Left renal cortex interstitium (tissue), 4 donors: ENCODE measurements at places on chromosomes 4 and X.

- DNase-seq: no peak
Observed at GRCh38 chrX:53682885-53683555, 3.5 kb downstream of the HUWE1 start.

DNA sequence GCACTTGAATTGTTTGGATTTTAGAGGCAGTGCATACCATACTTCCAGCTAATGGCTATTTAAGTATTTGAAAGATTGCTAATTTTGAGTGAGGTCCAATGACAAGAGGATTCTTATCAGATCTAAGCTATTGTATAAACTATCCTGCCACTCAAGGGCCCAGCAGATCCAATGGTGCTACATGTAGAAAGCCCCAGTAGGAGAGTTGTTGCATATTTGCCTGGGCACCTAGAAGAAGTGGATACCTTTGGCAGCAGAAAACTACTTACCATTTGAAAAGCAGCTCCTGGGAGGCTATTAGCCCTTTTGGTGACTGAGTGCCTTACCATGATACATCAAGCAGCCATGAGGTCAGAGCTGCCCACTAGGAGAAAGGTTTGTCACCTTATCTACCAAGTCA lies 447.3 kb downstream of the C4orf33 start:
- DNase-seq: no peak

- DNase-seq: no peak
Observed at GRCh38 chr4:11881947-11882346, 453.3 kb upstream of the HS3ST1 start.

- DNase-seq: no peak
Observed at GRCh38 chrX:148501386-148502066, 1.1 kb downstream of the AFF2 start.

DNA sequence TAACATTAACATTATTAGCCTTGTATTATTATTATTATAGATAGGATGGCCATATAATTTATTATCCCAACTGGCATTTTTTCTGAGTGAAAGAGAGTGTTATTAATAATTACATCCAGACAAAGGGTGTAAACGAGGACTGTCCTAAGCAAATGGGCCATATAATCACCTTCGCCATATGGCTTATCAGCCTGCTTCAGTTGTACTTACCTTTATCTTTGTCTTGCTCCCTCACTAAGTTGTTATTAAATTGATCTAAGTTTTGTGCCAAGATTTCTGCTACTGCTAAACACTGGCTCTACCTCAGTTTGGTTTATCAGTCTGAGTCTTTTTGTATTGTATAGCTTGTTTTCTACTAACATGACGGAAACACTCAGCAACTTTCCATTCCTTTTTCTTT lies 76.9 kb downstream of the STIM2 start:
- no peak for DNase-seq

DNA sequence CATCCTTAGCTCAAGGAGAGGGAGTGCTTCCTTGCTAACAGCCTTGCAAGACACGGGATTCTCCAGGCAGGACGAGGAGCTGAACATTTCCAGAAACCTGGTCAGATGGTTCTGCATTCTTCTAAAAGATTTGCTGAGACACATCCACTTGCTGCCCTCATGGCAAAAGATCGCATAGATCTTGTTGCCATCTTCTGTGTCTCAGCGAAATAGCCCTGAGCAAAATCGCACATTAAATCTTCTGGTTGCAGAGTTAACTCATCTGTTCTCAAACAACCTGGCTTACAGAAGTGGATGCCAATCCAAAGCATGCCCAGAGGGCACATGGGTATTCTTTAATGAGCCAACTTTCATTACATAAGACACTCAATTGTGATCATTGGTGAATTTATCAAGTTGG lies 167.5 kb downstream of the PRKX start:
- no peak for DNase-seq

DNA sequence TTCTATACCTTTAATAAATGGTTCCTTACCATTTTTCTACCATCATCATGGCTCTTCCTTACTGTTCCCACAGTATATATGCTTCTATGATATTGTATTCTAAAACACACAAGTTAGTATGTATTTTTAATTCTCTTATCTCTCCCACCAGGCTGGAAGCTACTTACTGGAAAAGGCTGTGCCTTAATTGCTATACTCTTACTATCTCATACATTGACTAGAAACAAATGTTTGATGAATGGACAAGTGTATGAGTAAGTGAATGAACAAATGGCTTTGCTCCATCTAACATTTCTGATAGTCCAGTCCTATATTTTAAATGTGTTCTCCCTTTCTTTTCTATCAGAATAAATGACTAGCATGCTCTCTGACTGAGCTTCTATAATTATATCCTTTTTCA lies 320.8 kb upstream of the RASGEF1B start:
- DNase-seq: no peak

- no peak for DNase-seq
Observed at GRCh38 chrX:101417190-101417589, 9.2 kb downstream of the HNRNPH2 start.

- DNase-seq: no peak
Observed at GRCh38 chr4:16686195-16686594, 212.2 kb downstream of the LDB2 start.

DNA sequence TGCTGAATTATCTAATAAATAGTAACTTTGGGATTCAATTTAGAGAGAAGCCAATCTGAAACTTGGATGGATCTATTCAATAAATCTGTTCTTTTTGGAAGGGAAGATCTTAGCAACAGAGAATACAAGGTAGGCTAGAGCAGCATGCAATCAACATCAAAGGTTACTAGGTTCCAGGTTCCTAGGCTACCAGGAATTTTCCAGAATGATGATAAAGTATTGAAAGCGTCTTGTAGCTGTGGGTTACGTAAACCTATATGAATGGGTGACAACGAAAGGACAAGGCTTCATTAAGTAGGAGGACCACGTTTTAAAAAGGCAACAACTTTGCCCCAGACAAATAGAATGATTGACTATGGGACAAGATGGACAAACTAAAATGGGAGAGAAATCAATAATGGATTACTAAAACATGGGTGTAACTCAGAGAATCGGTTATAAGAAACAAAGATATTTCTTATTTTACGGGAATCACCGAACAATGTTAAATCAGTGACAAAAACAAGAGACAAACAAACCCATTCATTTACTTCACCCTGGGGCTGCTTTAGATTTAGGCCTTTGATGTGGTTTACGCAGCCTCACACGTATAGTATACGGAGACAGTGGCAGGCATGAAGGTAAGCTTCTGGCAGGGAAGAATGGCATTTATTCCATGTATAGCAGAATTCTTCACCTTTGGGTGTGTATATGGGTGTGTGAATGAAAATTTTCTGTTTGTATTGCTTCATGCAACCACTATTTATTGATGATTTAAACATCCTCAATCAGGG lies 732.6 kb upstream of the PABPC4L start:
- DNase-seq: no peak

DNA sequence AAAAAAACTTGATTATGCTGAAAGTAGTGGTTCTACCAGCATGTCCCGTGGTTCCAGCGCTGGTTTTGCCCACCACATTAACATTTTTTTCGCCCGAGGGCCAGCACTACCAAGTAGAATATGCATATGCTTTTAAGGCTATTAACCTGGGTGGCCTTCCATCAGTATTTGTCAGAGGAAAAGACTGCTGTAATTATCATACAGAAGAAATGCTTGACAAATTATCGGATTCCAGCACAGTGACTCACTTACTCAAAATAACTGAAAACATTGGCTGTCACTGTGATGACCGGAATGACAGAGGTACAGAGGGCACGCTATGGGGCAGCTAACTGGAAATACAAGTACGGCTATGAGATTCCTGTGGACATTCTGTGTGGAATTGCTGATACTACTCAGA lies 34.6 kb downstream of the PRPS2 start:
- no peak for DNase-seq

DNA sequence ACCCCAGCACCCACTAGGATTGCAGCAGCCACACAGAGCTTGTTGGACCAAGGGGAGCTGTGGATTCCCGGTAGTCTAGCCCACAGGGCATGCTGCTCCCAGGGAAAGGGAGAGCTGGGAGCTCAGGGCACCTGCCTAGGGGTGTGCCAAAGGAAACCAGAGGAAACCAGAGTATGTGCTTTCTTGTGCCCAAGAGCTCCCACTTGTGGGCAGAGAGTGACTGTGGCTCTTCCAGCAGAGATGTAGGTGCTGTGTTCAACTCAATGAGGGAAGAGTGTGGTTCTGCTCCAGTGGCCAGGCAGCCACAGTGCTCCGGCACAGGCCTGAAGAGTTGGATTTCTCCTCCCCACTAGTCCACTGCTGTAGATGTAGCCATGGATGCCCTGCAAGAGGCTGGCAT lies 1050.0 kb upstream of the INTU start:
- no peak for DNase-seq

DNA sequence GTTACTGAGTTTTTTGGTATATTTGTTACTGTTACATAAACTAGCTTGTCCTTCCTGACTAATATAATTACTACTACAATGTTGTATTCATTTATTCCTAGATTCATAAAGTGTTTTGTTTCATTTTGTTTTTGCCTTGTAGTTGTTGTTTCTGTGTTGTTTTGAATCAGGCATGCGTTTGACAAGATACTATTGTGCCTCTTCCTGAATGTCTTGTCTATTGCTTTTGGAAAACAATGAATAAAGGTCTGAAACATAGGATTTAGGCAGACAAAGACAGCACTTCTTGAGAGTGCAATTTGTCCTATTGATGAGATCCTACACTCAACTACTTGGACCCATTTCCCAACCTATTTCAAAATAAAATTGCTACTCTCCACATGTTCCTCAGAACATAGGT lies 630.4 kb upstream of the BOD1L1 start:
- DNase-seq: no peak

- peak; percentile 30 for DNase-seq
Observed at GRCh38 chr4:23930750-23931488, 41.1 kb upstream of the PPARGC1A start.

DNA sequence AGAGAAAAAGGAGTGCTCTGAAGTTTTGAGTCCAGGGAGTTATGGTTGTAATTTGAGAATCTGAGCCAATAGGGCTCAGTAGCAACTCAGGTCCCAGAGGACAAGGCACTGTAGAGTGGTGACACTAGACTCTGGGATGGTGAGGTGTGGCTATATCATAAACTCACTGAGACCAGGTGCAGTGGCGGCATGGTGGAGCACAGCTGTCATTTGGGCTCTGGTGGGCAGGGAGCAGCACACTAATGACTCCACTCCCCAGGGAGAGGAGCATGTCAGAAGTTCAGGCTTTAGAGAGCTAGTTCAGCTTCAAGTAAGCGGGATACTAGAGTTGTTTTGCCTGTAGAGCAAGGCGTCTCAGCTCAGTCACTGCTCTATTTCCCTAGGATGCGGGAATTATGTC lies 165.4 kb upstream of the USP38 start:
- no peak for DNase-seq

GRCh38 chrX:138669693-138670092 lies 41.8 kb downstream of the FGF13 start:
- no peak for DNase-seq

DNA sequence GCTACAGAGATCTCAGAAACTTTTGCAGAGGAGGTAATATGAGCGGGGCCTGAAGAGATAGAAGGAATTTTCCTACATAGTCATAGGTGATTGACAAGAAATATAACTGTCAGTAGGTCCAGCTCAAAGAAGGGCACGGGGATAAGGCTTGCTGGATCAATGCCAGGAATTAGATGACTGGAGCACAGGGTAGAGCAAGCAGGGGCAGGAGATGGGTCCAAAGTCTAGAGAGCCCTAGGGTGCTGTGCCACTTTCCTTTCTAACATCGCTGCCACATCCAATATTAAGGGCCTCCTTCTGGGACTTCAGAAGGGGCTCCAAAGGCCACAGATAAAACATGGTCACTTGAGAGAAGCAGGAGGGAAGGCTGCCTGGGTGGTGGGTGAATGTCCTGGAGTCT lies 402.2 kb downstream of the MID1IP1 start:
- DNase-seq: no peak

DNA sequence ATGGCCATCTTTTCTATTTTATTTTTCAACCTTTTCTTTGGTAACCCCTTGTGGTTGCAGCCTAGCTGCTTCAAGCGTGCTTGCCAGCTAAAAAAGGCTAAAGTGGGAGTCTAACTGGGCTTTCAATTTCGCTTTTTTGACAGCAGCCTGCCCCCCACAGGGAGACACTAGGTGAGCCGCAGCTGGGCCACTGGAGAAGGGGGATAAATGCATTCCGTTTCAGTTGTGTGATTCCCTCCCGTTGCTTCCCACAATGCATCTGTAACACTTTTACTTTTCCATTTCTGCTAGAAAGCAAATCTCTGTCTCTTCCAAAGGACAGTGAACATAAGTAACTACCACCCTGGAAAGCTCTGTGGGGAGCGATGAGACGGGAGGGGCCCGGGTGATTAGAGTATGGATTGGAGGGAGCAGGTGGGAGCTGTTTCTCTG lies 86.3 kb upstream of the RAPGEF2 start:
- DNase-seq: no peak

- DNase-seq: no peak
Observed at GRCh38 chrX:22534643-22535042, 261.9 kb downstream of the CBLL2 start.

DNA sequence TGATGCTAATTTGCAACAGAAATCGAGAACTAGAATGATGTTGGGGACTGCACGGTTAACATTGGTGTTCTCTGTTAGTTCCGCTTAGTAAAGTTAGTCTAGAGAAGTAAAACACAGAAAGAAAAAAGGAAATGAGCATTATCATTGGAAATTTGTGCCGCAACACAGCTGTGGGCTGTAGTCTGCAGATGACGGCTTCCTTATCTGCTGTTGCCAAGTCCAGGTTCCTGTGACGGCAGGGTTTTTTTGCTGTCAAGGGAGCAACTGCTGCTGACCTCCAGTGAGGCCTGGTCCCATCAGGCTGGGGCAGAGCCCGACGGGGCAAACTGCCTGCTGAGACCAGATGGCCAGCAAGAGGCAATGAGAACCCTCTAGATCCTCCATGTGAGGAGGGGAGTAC lies 38.9 kb upstream of the PHEX start:
- DNase-seq: no peak
